GM18507 (cell line): ENCODE measurements at places on chromosomes 11 and 22.

GRCh38 chr22:36467946-36468345 is 13.5 kb downstream of the TXN2 start:
- DNase-seq, result no peak

GRCh38 chr11:33147559-33147958 is 13.7 kb downstream of the CSTF3 start:
- no peak for DNase-seq

DNA sequence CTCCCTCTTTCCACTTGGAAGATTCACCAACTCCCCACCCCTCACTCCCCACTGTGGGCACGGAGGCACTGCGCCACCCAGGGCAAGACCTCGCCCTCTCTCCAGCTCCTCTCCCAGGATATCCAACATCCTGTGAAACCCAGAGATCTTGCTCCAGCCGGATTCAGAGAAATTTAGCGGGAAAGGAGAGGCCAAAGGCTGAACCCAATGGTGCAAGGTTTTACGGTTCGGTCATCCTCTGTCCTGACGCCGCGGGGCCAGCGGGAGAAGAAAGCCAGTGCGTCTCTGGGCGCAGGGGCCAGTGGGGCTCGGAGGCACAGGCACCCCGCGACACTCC is 397 bp upstream of the CD44 start:
- no peak for DNase-seq

DNA sequence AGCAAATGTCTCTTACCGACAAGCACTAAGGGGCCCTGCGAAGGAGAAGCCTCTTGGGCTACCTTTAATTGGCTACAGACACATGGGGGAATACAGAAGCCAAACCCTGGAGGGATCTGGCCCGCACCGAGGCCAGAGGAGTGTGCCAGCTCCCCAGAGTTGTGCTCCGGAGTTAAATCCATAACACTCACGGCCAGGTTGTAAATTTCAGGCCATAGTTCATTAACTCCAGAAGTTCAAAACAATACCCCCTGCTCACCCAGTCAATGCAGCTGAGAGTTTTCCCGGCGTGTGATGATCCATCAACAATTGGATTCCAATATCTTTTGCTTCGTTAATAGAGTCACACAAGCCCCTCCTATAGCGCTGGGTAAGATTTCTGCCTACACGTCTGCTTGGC is 371.5 kb downstream of the NXPE2 start:
- no peak for DNase-seq

GRCh38 chr11:67082071-67082791 is 25.6 kb downstream of the RHOD start:
- DNase-seq, result no peak

DNA sequence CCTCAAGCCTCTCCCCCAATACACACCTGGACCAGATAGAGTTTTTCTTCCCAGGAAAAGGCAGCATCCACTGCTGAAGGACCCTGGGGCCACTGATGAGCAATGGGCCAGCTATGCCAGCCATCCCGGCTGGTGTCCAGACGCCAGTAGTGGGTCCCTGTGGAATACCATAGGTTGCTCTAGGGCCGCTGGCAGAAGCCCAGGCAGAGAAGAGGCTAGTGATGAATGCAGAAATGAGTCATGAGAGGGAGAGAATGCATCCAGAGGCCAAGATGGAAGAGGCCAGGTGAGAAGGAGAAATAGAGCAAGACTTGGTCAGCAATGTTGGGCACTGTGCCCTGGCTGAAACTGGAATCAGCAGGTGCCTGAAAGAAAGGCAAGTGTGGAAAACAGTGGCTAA is 8.9 kb downstream of the HPX start:
- DNase-seq, result no peak

GRCh38 chr11:19631712-19632498 is 80.7 kb upstream of the NAV2 start:
- DNase-seq, result no peak
